ENCODE measurements at places on chromosomes 6 and 20. TPM values are rescaled to one million over a fixed set of nuclear protein-coding genes. Genes with fewer than 3 reads are reported as not detected.

The PACSIN1 gene
- total RNA-seq = not detected

The AVP gene
- total RNA-seq = not detected

The MRAP2 gene
- not detected for total RNA-seq

The DBNDD2 gene
- not detected for total RNA-seq

The VSTM2L gene
- total RNA-seq = not detected

The DEF6 gene
- total RNA-seq = 31.3 TPM

DNA sequence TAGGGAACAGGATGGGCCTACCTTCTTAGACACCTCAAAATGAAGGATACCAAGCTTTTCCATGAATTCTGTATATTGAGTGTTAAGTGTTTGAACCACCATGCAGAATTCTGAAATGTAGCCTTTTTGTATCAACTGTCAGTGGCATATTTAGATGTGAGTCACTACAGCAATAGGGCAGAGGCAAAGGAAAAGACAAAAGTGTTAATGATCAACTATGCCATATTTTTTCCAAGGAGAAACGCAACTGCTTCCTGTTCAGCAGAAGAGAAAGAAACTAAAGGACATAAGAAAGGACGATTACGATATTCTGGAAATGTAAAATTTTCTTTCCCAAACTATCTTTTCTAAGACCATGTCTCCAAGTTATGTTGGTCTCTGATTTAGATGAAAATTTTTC lies 104.6 kb upstream of the RSPO3 start:
- no peak overlapping the region for H3K27ac ChIP-seq
- H3K36me3 ChIP-seq = no peaks in the 10 kb centered on the region
- H3K27me3 ChIP-seq = no peaks in the 10 kb centered on the region
- no peaks in the 10 kb centered on the region for H3K4me1 ChIP-seq
- H3K4me3 ChIP-seq = no peak overlapping the region

- no peak overlapping the region for H3K27ac ChIP-seq
- no peaks in the 10 kb centered on the region for H3K27me3 ChIP-seq
- no peak overlapping the region for H3K4me3 ChIP-seq
Measured at GRCh38 chr6:54718541-54719023, 128.0 kb upstream of the FAM83B start.

GRCh38 chr6:163147994-163148393 lies 266.5 kb upstream of the QKI start:
- no peak overlapping the region for H3K4me3 ChIP-seq
- H3K4me1 ChIP-seq = no peaks in the 10 kb centered on the region
- no peaks in the 10 kb centered on the region for H3K36me3 ChIP-seq
- no peaks in the 10 kb centered on the region for H3K27me3 ChIP-seq
- no peak overlapping the region for H3K27ac ChIP-seq
- DNase-seq = no peak

DNA sequence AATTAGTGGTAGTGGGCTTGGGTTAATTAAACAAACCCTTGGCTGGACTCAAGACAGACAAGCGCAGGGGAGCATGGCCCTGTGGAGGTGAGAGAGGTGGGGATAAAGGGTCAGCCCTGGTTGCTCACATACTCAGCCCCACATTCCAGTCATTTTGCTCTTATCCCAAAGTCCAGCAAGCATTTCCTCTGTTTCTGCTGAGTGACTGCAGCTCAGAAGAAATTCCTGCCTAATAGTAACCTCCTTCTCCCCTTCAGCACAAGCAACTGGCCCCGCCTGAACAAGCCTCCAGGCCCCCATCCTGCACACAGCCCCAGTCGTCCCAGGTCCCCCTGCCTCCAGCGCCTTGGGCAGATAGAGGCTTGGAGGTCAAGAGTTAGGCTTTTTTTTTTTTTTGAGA lies 3.6 kb upstream of the TFEB start:
- no peak overlapping the region for H3K4me3 ChIP-seq
- peaks cover 7% of the 10 kb centered on the region for H3K4me1 ChIP-seq
- H3K27ac ChIP-seq = no peak overlapping the region
- no peaks in the 10 kb centered on the region for H3K27me3 ChIP-seq
- no peak for DNase-seq

GRCh38 chr6:156862711-156863110 lies 85.5 kb downstream of the ARID1B start:
- H3K4me3 ChIP-seq = no peak overlapping the region
- no peak for DNase-seq
- H3K27ac ChIP-seq = peak overlapping the region; percentile 12
- peaks cover 69% of the 10 kb centered on the region for H3K4me1 ChIP-seq

- H3K4me1 ChIP-seq = peaks cover 23% of the 10 kb centered on the region
- no peak overlapping the region for H3K27ac ChIP-seq
- no peak overlapping the region for H3K4me3 ChIP-seq
- H3K36me3 ChIP-seq = no peaks in the 10 kb centered on the region
- no peaks in the 10 kb centered on the region for H3K27me3 ChIP-seq
Measured at GRCh38 chr6:3359973-3360726, 96.7 kb downstream of the SLC22A23 start.

DNA sequence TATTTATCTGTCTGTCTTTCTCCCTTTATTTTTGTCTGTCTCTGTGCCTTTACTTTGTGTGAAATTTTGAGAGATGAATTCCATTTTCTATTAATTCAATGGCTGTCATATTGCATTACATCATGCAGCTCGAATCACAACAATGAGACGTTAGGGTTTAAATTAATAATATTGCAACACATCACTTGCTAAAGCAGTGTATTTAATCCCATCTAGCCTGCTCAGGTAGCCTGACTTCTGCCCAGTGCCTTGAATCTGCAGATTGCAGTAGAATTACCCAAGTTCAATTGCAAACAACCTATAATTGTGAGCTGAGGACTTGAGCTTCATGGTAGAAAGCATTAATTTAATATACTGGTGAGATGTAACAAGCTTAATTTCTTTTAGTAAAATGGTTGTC lies 235.7 kb upstream of the TSHZ2 start:
- no peak overlapping the region for H3K4me3 ChIP-seq
- DNase-seq = no peak
- no peaks in the 10 kb centered on the region for H3K36me3 ChIP-seq

GRCh38 chr6:372336-372911 lies 19.1 kb upstream of the IRF4 start:
- DNase-seq = no peak
- no peaks in the 10 kb centered on the region for H3K27me3 ChIP-seq
- no peaks in the 10 kb centered on the region for H3K36me3 ChIP-seq
- no peak overlapping the region for H3K27ac ChIP-seq
- H3K4me3 ChIP-seq = no peak overlapping the region

GRCh38 chr20:33653900-33654596 lies 8.1 kb upstream of the C20orf144 start:
- H3K27me3 ChIP-seq = no peaks in the 10 kb centered on the region
- H3K4me3 ChIP-seq = no peak overlapping the region
- H3K36me3 ChIP-seq = no peaks in the 10 kb centered on the region
- no peak overlapping the region for H3K27ac ChIP-seq
- peaks cover 26% of the 10 kb centered on the region for H3K4me1 ChIP-seq

DNA sequence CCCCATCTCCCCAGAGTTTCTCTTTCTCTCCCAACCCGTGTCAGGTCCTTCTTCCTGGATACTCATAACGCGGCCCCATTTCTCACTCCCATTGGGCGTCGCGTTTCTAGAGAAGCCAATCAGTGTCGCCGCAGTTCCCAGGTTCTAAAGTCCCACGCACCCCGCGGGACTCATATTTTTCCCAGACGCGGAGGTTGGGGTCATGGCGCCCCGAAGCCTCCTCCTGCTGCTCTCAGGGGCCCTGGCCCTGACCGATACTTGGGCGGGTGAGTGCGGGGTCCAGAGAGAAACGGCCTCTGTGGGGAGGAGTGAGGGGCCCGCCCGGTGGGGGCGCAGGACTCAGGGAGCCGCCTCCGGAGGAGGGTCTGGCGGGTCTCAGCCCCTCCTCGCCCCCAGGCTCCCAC lies at the start of gene HLA-F:
TSS of gene HLA-F (plus strand) at position 173 of the 404 bp plus-strand sequence. CDS start at position 203, 30 bp downstream.
- 0 out of 2 replicates have a peak within 1 kb of the TSS, but pooled peaks have one; percentile 30 for H3K4me3 ChIP-seq
- H3K27ac ChIP-seq = no peak within 1 kb of the TSS
- no peaks in the 10 kb centered on the region for H3K36me3 ChIP-seq
- no peaks in the 10 kb centered on the region for H3K27me3 ChIP-seq

GRCh38 chr20:16195671-16196070 lies 377.6 kb downstream of the KIF16B start:
- no peak overlapping the region for H3K27ac ChIP-seq
- H3K4me3 ChIP-seq = no peak overlapping the region
- H3K4me1 ChIP-seq = peaks cover 10% of the 10 kb centered on the region

GRCh38 chr20:19275630-19276071 lies 63.2 kb downstream of the SLC24A3 start:
- no peaks in the 10 kb centered on the region for H3K36me3 ChIP-seq
- H3K27ac ChIP-seq = no peak overlapping the region
- no peaks in the 10 kb centered on the region for H3K4me1 ChIP-seq

- H3K27me3 ChIP-seq = no peaks in the 10 kb centered on the region
- no peak for DNase-seq
- no peaks in the 10 kb centered on the region for H3K36me3 ChIP-seq
- no peaks in the 10 kb centered on the region for H3K4me1 ChIP-seq
- H3K27ac ChIP-seq = no peak overlapping the region
Measured at GRCh38 chr6:6703699-6704098, 115.2 kb downstream of the LY86 start.

DNA sequence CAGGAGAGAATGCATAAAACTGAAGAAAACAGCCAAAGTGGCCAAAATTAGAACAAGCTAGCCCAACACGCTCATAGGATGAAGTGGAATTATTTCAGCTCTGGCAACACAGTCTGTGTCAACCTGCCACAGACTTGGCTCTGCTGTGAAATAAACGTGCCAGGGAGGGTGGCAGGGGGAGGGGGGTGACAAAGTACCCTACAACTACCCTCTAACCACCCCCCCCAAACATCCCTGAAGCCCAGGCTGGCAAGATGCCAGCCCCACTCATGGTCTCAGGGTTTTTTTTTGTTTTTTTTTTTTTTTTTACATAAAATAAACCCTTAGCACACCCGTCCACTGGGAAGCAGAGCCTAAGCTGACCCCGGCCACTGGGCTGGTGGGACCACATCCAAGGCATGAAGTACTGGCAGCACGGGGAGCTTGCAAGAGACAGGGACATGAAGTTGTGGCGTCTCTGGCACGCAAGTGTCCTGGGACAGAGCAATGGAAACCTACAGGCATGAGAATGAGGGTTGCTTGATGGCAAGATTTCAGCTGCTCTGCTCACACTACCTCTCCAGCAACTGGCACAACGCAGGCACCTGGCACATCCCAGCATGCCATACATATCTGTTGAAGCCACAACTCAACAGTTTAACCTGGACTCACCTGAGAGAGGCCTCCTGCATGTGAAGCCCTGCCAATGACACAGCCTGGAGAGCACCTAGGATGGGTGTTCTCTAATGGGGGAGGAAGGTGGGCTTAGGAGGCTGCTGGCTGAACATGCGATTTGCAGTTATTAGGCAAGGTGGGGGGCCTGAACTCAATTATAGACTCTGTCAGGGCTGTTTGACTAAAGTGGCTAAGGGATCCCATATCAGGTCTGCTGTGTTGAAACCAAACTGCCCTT lies 76.4 kb downstream of the TRAM2 start:
- no peak overlapping the region for H3K27ac ChIP-seq
- H3K4me3 ChIP-seq = no peak overlapping the region
- DNase-seq = no peak
- H3K36me3 ChIP-seq = 0 out of 2 replicates have a peak, but pooled peaks cover 5% of the 10 kb centered on the region
- H3K4me1 ChIP-seq = peaks cover 46% of the 10 kb centered on the region
- no peaks in the 10 kb centered on the region for H3K27me3 ChIP-seq

- peak overlapping the region; percentile 88 for H3K27ac ChIP-seq
- DNase-seq = peak; percentile 56
- no peaks in the 10 kb centered on the region for H3K27me3 ChIP-seq
Measured at GRCh38 chr6:32439139-32439538, 548 bp upstream of the HLA-DRA start.

DNA sequence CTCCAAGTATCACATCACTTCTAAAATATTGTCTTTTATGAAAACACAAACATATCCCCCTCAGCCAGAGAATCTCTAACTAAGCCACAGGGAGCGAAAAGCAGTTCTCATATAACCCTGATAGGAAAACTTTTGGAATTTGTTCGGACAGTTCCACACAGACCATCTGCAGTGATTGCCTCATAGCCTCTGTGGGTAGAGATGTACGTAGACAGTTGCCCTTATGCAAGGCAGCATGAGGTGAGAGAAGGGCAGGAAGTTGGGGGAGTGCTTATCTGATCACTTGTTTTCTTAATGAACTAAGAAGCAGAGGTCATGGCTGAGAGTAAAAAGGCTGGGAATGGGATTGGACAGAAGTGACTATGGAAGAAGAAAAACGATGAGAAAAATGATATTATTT lies 39.6 kb downstream of the SLC23A2 start:
- peak overlapping the region; percentile 29 for H3K27ac ChIP-seq
- peaks cover 48% of the 10 kb centered on the region for H3K4me1 ChIP-seq
- H3K27me3 ChIP-seq = no peaks in the 10 kb centered on the region
- H3K4me3 ChIP-seq = no peak overlapping the region
- H3K36me3 ChIP-seq = 0 out of 2 replicates have a peak, but pooled peaks cover 2% of the 10 kb centered on the region

DNA sequence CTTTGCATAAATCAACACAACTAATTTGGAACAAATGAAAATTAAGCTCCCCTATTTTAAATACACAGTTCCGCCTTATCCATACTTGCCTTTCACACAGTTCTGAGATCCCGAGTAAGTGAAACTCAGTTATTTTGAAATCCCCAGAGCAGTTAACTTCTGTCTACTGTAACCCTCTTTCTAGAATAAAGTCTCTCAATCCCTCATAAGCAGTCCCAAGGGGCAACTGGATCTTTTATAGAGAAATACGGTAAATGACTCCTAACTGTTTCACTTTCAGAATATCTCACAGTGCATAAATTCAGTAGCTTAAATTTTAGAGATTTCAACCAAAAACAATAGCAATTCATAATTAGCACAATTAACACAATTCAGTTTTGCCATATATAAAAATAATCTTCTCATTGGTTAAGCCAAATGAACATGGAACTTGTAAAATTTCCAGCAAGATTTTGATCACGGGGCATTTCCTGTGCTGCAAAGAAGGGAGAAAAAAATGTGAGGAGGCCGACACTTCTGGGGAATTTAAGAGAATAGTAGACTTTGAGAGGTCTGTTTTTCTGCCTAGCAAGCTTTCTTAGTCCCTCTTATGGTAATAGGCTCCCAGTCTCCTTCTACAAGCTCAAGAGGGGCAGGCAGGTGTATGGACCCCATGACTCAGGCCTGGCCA lies 78.3 kb downstream of the KIF6 start:
- no peaks in the 10 kb centered on the region for H3K27me3 ChIP-seq
- H3K27ac ChIP-seq = no peak overlapping the region
- peak; percentile 35 for DNase-seq
- H3K4me3 ChIP-seq = no peak overlapping the region
- no peaks in the 10 kb centered on the region for H3K4me1 ChIP-seq
- H3K36me3 ChIP-seq = no peaks in the 10 kb centered on the region

DNA sequence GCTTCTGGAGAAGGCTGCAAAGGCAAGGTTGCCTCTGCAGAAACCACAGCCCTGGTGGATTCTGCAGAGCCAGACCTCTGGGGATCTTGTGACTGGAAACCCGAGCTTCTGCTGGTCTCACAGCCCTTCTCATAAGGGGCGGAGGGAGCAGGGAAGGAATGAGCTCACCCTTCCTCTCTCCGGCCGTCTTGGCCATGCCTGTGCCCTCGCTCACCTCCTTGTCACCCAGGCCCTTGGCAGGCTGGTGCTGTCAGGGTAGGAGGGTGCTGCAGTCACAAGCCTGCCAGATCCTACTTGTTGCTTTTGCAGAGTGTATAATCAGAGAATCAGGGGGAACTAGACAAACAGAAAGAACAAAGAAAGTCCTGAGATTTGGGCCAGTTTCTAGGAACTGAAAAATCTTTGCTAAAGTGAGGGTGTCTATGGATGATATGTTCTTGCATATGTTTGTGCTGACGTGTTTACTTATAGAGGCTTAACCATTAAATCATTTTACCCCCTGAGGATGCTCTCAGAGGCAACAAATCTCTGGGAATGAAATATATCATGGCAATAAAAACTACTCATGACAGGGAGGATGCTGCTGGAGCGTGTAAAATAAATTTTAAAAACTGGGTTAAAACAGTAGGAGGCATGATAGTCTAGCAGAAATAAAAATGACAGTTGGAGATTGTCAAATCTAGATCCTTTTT lies 244.9 kb upstream of the SOX4 start:
- H3K27ac ChIP-seq = no peak overlapping the region
- no peak for DNase-seq
- no peaks in the 10 kb centered on the region for H3K36me3 ChIP-seq
- no peaks in the 10 kb centered on the region for H3K27me3 ChIP-seq
- no peak overlapping the region for H3K4me3 ChIP-seq

Data from Karpas-422 (cell line).